Suprapubic skin (tissue), 4 donors: ENCODE measurements at places on chromosomes 13 and 19. TPM values are rescaled to one million over a fixed set of nuclear protein-coding genes. Genes with fewer than 3 reads are reported as not detected.

DNA sequence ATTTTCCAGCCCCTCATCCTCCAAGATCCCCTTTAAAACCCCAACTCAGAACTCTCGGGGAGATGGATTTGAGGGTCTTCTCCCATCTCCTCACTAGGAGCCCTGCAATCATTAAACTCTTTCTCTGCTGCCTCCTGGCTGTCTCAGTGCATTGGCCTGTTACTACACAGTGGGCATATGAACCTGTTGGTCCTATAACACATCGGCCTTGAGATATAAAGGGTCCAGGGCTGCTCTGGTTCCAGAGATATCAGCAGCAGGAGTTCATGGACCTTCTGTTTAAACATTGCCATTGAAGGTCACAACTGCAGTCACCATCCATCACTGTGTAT lies 3.8 kb upstream of the METTL21C start:
- DNase-seq: no peak

- no peak for DNase-seq
Measured at GRCh38 chr19:4531562-4532165, 3.4 kb downstream of the PLIN5 start.

Gene PLIN4
- 38.3 TPM for total RNA-seq

Gene SSC5D
- total RNA-seq: 0.72 TPM

Gene NRTN
- 7.1 TPM for total RNA-seq

DNA sequence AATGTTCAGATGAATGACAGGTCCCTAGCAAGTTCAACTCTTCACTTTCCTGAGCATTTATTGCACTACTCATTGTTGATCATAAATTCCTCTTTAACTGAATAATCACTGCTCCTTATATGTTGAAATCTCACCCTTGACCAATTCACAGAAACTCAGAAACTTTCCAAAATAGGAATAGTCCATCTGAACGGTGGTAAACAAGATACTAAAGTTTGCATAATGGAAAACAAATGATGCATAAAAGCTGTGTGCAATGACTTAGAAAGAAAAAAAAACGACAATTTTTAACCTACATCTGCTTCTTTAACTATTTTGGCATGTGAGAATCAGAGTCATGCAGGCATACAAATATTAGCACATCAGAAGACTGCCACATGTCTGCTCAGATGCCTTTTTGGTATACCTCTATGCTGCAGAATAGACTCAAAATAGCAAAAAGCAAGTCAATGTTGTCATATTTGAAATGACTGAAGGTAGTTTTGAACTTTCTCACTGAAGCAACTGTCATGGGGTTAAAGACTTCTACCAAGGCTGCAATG lies 34.8 kb downstream of the SLC10A2 start:
- DNase-seq: no peak

GRCh38 chr13:42396901-42397655 lies 125.1 kb downstream of the AKAP11 start:
- no peak for DNase-seq

Gene SMIM44
- total RNA-seq: not detected

DNA sequence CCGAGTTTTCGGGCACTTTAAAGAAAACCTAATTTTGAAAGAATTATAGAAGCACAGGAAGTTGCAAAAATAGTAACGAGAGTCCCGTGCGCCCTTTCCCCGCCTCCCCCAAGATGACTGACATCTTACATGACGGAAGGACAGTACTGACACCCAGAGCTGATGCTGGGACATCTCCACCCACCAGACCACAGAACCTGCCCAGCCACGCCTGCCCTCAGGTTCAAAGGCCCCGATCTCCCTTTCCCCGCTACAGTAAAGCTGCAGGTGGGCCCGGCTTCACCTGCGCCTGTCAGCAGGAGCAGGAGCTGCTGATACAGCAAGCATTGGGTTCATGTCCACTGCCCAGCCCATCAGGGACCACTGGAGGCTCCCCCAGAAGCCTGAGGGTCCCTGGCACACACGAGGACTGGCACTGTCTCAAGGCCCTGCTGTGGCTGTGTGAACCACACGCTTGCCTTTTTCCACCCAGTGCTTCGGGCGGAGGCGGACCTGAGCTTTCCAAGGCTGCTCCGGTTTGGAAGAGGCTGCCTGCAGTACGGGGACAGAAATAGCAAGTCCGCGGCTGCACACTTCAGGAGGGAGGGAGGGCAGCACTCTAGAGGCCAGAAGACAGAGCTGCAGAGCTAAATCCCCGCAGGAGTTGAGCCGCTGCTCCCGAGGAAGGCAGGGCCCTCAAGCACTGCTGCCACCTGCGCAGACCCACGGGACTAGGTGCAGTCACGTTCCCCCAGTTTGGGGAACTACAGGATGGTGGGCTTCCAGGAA lies 8.7 kb downstream of the MAP2K2 start:
- no peak for DNase-seq

Gene CFAP97D2
- not detected for total RNA-seq
